Left cardiac atrium (tissue), 4 donors: ENCODE measurements at places on chromosomes 3 and 15. TPM values are rescaled to one million over a fixed set of nuclear protein-coding genes. Genes with fewer than 3 reads are reported as not detected.

RARB gene
- 12.1 TPM for total RNA-seq

- no peak for DNase-seq
Observed at GRCh38 chr3:17743658-17743995, 1.2 kb upstream of the TBC1D5 start.

DNA sequence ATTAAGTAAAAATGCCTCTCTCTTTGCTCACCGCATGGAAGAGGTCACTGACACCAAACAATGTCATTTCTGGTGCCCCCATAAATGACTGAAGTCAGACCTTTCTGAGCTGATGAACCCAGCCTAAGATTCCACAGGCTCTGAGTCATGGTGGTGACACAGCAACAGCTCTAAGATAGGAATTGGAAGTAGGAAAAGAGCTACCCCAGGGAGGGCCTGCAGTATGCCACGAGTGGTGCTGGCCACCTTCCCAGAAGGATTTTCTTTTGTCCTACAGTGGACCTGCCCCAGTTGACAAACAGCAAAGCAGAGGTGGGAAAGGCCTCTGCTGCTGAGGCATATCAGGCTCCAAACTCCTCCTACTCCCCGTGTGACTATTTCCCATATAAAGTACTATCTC, 208.1 kb downstream of the MINAR1 start:
- peak; percentile 40 for DNase-seq

DNA sequence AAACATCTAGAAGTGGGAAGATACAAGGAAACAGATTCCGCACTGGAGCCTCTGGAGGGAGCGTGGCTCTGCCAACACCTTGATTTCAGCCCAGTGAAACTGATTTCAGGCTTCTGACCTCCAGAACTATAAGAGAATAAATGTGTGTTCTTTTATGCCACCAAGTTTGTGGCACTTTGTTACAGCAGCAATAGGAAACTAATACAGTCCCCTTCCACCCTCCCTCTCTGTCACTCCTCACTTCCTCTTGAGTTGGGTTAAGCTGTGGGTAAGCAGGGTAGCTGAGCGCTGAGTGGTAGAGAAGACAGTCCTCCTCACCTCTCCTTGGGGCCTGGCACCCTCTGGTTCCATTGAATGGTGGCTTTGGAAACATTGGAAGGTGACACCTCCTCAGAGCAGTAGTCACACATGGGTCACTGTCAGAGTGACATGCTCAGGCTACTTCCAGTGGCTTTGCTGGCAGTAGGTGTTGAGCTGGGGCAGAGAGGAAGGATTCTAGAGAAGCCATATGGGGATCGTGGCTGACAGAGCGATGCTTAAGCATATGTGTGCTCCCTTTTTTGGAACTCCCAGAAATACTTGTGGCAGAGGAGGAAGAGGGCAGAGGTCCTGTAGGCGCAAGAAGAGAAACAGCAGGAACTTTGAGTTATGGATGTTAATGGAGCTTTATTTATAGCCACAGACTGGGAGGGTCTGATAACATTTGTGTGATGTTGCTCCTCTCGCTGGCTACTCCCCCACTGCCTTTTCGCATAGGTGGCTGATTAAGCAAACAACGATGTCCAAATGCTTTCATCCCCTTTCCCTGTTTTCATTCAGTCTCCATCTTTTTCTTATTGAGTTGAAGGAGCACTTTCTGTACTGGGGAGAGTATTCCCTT, 14.8 kb upstream of the HCN4 start:
- no peak for DNase-seq
